Urothelium cell line (cell line): ENCODE measurements at places on chromosomes 3 and 15.

DNA sequence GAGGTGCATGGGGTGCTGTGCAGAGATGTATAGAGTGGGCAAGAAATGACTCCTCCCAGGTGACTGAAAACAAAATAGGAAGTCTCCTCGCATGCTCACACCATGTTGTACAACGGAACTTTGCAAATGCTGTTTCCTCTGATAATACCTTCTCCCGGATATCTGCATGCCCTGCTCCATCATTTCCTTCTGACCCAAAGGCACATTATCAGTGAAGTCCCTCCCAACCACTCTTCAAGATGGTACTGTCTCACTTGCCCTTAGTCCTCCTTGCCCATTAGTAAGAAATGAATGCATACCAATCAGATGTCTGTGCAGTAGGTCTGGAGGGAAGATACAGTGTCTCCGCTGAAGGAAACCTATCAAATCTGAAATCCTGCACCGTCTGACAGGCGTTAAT lies 12.0 kb downstream of the TMED3 start:
- no peak for DNase-seq

DNA sequence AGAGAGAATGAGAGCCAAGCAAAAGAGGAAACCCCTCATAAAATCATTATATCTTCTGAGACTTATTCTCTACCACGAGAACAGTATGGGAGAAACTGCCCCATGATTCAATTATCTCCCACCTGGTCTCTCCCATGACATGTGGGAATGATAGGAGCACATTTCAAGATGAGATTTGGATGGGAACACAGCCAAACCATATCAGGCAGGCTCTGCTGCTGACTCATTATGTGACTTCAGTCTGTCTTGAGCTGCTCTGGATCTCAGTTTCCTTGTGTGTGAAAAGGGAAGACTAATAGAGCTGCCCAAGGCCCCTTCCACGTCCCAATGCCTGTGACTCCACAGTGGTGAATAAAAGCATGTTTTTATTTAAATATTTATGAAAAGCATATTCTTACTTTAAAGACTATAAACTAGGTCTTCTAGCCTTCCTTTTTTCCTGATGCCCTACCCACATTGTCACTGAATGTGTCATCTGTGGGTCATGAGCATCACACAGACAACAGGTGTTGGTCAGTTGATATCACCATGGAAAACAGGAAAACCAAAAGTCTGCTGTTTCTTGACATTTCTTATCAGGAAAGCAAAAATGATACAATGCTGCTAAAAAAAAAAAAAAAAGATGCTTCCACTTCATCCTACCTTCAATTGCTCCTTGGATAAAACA lies 96.0 kb upstream of the PPP2R3A start:
- DNase-seq, result peak; percentile 22

- no peak for DNase-seq
Observed at GRCh38 chr15:90720131-90720530, 3.0 kb downstream of the BLM start.

DNA sequence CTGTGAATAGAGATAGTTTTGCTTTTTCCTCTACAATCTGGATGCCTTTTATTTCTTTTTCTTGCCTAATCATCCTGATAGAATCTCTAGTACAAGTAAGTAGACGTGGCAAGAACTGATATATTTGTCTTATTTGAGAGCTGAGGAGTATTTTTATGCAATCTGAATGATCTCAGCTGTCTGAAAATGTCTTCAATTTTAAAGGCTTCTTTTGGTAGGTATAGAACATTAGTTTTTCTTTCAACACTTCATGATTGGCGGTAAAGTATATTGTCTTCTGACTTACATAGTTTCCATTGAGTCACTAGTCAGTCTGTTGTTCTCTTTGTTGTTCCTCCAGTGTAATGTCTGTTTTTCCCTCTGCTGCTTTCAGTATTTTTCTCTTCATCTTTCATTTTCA lies 31.3 kb downstream of the MGA start:
- no peak for DNase-seq

GRCh38 chr15:61871926-61872522 lies 188.2 kb downstream of the VPS13C start:
- peak; percentile 15 for DNase-seq

- DNase-seq, result no peak
Observed at GRCh38 chr15:40843885-40844695, at the start of gene SPINT1. Gene SPINT1 (plus strand): TSS chr15:40844048. CDS start chr15:40844555, 507 bp downstream.

- DNase-seq, result peak; percentile 43
Observed at GRCh38 chr3:89145995-89146394, 38.6 kb downstream of the EPHA3 start.

DNA sequence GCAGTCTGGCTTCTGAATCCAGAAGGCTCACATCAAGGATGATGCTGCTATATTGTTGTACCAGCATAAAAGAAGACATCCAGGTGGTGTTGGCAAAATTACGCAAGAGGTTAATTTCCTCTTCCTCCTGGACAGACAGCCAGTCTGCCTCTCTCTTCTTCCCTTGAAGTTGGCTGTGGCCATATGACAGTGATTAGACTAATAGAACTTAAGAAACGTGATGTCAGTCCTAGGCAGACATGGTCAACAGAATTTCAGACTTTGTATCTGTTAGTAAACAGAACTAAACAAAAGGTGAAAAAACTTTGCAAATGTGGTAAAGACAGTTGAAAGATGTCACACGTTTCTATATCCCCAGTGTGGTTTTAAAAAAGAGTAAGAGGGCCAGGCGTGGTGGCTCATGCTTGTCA lies 465.2 kb upstream of the NR2F2 start:
- DNase-seq, result no peak

GRCh38 chr3:140316466-140316865 lies 361.4 kb upstream of the TRIM42 start:
- no peak for DNase-seq

DNA sequence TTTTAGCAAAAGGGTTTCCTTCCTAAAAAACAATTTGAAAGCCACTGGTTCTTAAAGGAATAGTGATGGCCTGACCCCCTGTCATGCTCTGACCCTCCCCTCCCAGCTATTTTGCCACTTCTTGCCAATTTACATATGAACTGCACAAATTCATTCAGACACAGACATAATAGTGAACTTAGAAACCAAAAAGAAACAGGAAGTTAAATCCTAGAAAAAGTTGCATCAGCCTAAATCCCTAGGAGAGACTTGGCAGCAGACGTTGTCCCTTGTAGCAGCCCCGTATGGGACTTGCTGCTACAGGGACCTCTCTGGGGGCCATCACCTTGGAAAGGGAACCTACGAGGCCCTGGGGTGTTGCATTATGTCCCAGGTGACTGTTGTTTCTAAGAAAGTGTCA lies 14.3 kb upstream of the PDE8A start:
- no peak for DNase-seq

DNA sequence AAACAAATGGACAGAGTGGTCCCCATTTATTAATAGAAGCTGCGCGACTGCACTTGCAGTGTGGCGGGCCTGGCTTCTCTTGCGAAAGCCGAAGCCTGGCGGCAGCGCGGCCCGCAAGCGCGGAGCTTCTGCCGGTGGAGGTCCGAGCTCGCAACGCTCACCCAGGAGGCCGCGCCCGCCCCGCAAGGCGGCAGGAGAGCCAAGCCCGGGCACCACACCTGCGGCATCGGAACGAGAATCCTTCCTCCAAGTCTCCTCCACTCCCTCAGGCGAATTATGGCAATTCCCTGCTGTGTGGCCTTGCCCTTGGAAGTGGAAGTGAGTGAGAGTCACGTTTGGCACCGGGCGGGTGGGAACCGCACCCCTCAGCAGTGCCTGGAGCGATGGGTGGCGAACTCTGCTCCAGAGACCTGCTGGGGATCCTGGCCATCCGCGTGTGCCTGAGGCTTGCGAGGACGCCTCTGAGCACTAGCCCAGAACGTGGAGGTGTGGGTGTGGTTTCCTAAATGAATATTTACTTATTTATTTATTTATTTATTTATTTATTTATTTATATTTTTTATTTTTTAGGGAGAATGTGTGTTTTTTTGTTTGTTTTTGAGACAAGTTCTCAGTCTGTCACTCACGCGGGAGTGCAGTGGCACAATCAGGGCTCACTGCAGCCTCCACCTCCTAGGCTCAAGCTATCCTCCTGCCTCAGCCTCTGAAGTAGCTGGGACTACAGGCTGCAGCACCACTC lies 133.7 kb upstream of the UBE2E1 start:
- no peak for DNase-seq

GRCh38 chr3:134314588-134315285 lies 59.5 kb downstream of the AMOTL2 start:
- no peak for DNase-seq

GRCh38 chr3:16140116-16140893 lies 34.2 kb upstream of the GALNT15 start:
- peak; percentile 46 for DNase-seq

DNA sequence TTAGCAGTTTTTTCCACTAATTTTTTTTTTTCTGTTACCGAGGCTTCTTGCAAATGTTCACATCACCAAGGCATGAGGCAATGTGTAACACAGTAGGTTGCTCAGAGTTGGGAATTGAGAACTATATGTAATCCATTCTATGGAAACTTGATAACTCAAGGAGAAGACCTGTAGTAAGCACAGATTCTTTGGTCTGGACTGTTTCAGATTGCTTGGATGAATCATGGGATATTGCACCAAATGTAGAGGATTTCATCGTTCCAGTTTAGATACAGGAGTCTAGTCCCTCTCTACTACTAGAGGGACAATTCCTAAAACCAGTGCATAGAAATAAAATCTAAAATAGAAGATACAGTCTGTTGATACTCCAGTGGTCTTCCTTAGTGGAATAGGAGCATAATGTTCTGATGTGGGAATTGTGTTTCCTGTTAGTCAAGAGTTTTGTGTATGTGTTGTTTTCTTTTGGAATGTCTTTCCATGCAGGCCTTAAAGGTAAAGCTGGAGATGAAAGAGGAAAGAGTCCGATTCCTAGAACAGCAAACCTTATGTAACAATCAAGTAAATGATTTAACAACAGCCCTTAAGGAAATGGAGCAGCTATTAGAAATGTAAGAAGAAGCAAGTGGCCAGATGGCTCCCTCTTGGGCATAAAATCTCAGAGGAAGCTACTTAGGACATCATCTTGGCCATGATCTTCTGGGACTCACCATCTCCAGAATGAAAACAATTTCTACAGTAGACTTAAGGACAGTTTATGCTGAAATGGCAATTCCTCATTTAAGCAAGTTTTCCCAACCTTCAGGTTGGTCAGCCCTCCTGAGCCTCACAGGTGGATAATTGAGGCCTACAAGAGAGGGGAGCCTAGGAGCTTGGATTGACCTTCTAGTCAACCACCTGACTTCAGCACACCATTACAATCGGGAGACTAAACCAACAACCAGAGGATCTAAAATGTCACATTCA lies 10.7 kb downstream of the KNSTRN start:
- no peak for DNase-seq

- DNase-seq, result no peak
Observed at GRCh38 chr3:63441262-63441661, 163.2 kb downstream of the SYNPR start.

GRCh38 chr3:133970916-133971315 lies 58.8 kb downstream of the SLCO2A1 start:
- no peak for DNase-seq

DNA sequence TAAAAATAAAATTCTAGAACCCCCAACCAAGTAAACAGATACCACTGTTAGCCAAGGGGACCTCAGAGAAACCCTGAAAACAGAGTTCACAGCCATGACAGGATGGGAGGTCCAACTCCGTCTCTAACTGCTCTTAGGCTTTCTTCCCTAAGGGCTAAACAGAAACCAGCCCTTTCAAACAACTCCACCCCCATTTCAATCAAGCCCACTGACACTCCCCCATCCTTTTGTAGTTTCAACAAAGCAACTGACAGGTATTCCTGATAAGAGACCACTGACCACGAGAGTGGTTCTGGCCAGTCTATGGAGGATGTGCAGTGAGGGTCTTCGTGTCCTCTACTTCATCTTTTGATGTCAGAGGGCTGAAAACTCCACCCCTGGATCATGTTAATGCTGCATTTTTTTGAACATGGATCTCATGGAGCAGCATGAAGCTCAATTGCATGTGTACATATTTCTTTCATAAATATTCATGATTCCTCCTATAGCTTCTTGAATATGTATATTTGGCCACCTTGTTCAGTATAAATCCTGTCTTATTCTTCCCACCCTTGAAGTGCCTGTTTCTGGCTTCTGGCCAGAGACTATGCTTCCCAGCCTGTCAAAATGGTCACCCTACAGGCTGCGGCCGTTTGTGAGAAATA lies 222.6 kb downstream of the OSBPL10 start:
- DNase-seq, result no peak

- DNase-seq, result no peak
Observed at GRCh38 chr3:87035339-87035738, 44.4 kb upstream of the VGLL3 start.

GRCh38 chr3:73465926-73466325 lies 158.8 kb downstream of the PDZRN3 start:
- DNase-seq, result no peak

DNA sequence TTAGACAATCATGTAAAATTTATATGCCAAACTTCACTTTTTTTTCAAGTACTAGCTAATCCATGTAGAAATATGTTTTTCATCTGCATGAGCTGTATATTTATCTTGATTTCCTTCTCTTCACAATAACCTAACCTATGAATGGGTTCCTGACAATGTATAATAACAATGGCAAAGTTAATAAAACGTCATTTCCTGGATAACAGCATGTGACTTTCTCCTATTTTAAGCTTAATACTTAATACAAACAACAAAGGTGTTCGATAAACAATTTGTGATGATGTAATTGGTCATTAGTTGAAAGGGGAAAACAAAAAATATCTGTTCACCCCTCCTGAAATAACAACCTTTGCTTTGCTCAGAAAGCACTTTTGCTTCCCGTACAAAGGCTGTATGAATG lies 20.4 kb downstream of the CD200 start:
- no peak for DNase-seq

DNA sequence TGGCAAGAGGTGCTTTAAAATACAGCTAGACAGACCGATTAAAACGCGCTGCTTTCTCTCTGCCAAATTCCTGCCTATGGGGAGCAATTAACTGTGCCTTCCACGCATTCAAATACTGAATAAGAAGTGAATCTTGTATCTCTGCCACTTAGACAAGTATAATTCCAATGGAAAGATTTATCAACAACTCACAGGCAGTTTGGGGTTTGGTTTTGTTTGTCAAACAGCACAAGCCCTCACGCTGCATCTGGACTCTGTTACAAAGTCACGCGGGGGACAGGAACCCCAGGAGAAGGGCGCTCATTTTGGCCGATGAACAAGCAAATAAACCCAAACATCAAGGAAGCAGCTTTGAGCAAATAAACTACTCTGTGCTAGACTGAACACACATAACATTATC lies 61.8 kb upstream of the TMCO5A start:
- no peak for DNase-seq

GRCh38 chr15:83365370-83365938 lies 81.0 kb upstream of the BNC1 start:
- DNase-seq, result peak; percentile 86

DNA sequence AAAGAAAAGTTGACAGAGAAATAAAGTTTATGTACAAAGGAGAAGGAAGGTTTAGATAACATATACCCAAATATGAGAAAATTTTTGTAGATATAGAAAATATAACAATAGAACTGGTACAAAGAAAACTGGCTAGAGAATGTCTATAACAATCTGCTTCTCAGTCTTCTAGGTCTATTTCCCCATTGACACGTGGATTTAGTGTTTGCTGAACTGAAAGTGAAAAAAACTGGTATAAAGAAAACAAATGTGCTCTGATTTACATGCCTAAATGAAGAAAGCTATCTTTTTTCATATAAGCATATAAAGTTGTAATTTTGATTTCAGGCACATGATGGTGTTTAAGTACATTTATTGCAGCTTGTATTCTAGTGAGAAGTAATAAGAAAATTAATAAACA lies 9.8 kb downstream of the KCNMB2 start:
- DNase-seq, result no peak
